ENCODE measurements at places on chromosomes 4 and X.

DNA sequence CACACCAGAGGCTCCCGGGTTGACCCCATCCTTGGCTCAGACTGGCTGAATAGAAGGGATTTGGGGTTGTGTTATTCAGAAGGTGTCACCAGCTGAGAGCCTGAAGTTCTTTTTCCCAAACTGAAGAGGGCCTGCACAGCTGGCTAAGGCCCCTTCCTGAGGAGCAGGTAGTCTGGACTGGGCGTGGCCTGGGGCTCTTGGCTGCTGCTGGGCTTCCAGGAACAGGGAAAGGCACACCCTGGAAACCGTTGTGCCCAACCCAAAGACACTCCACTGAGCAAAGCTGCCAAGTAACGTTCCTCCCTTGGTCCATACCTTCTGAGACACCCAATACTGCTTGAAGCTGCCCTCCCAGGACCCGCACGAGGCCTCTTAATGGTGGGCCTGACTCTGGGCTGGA is 8.3 kb upstream of the CXCR3 start:
- DNase-seq = no peak

GRCh38 chr4:180101348-180102083 is 2141.7 kb upstream of the TENM3 start:
- no peak for DNase-seq

DNA sequence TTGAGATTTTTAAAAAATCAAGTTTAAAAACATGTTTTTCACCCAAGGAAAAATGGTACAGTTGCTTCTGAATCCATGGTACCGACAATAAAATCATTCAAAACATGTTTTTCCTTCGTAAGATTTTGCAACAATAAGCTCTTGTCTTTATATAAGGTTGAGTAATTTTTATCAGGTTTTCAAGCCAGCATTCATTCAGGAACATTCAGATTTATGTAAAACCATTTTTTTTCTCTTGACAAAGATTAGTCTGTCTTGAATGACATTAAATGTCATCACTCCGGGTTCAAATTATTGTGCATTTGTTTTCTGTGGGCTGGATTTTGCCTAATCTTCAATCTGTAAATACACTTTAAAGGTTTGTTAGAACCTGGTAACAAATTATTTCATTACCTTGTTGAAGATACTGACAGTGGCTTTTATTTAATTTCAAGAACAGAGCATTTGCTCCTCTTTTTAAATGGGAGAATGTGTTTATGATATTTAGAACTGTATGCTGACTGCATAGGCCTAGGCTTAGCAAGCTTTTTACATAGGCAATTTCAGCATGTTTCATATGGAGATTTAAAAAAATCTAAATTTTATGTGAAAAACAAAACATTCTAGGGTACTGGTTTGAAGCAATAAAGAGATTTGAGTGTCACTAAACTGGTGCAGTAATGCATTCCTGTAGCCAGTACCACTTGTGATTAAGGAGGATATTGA is 336.4 kb upstream of the HAND2 start:
- no peak for DNase-seq

DNA sequence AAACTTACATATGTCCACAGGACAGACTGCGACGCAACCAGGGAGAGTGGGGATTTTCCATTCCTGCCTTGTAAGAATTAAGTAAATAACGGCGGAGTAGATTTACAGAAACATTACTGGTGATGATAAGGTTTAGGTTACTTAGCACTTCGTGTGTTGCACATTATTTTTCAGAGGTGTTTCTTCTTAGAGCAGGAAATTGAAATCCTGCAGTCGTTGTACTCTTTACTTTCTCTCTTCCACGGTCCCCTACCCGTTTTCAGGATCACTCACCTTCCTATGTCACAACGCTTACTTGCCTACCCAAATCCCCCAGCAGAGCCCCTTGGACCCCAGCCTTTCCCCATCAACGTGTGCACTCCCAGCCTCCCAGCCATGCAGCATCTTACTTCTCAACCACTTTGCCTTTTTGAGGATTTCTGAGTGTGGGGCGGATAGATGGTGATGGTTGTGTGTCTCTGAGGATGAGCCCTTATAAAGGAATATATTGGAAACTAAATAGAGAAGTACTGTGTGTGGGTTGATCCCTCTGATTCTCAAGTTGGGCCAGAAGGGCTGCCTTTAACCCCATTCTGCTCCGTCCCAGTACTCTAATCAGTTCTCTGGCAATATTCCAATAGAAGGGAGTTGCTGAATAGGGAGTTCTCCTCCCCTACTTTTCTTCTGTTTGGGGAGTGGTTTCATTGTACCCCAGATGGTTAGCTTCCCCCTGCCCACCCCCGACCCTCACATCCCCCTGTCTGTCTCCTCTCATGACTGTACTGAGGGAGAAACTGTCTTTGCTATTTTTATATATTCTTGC is 1.6 kb downstream of the MID2 start:
- DNase-seq = no peak

GRCh38 chrX:97446298-97446882 is 562.7 kb downstream of the RPA4 start:
- no peak for DNase-seq

DNA sequence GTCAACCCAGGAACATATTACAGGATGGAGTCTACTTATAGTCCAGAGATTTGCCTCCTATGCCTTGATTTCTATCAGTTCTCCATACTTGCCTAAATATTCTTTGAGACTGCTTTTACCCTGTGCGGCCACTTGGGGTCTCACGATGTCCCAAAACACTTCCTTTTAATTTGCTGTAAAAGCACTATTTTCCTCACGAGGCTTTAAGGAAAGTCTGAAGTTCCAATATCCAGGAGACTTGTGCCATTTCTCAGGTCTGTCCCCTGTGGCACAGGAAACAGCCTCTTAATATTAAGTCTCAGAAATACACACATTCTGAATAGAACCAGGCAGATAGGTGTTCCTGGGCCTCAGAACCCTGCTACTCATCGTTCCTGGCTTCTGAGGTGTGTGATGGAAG is 142.9 kb downstream of the TMEM164 start:
- peak; percentile 12 for DNase-seq

GRCh38 chrX:121389976-121390714 is 342.7 kb downstream of the GLUD2 start:
- DNase-seq = no peak

GRCh38 chr4:29722253-29722652 is 997.9 kb upstream of the PCDH7 start:
- no peak for DNase-seq

GRCh38 chr4:85142451-85142850 is 176.0 kb upstream of the WDFY3 start:
- DNase-seq = no peak

DNA sequence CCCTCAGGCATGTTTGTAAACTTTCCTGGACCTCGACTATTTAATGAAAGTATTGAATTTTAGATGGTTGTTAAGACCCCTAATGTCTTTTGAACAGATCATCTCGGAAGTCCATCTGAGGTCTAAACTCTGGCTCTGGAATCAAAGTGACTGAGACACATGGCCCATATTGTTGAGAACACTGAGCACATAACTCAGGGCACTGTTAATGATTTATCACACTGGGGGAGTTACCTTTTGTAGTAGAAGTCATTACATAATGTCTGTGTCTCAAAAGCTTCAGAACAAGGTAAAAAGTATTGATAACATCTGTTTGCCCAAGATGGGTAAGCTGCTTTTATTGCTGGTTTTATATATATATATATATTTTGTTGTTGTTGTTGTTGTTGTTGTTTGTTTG is 103.4 kb upstream of the HS3ST1 start:
- no peak for DNase-seq

GRCh38 chrX:74246524-74246923 is 57.5 kb upstream of the ZCCHC13 start:
- DNase-seq = no peak

GRCh38 chrX:84123585-84123984 is 64.4 kb downstream of the RPS6KA6 start:
- DNase-seq = no peak

DNA sequence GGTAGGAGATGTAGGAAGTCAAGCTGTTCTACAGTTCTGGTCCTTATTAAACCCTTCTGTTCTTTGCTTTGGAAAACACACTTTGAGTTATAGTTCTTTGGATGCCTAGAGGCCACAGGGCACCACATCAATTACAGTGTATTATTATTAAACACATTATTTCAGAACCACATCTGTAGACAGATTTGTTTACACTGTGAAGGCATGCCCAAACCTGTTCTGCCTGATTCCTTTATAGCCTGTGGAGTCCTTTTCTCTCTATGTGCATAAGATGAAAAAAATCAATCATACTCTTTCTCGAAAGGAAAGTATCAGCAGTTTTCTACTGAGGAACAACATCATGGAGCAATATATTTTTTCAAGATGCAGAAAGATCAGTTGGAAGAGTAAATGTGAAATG is 371.3 kb upstream of the INTU start:
- DNase-seq = no peak

- DNase-seq = no peak
These were observed 283.5 kb downstream of the CAMK2D start for GRCh38 chr4:113478032-113478431.

- no peak for DNase-seq
These were observed 204.2 kb upstream of the RASGEF1B start for GRCh38 chr4:81675791-81676393.

DNA sequence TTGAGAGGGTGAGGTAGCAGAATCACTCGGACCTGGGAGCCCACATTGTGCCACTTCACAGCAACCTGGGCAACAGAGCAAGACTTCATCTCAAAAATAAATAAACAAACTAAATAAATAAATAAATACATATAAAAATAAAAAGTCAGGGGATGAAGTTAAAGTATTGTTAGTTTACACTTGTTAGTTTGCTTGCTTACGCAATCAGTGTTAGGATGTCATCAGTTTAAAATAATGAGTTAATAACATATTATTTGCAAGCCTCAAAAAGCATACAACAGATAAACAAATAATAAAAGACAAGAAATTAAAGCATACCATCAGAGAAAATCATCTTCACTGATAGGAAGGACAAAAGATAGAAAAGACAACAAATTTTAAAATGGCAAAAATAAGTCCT is 891.1 kb upstream of the PCDH7 start:
- DNase-seq = no peak

DNA sequence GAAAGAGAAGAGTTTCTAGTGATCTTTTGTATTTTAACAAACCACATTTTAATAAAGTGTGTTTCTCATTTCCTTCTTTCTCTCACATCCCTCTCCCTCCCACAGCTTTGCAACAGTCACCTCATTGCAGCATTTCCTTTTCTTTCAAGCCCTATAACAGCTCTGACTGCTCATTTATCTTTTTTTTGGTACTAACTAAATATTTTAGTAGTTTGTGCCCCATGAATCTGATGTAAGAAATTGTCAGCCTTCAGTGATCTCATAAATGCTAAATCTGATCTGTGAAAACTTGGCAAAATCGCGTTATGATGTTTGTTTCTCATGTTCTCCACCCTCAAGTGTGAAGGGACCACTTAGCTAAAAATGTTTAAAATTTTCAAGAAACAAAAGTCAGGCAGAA is 258.5 kb upstream of the SLIT2 start:
- no peak for DNase-seq

DNA sequence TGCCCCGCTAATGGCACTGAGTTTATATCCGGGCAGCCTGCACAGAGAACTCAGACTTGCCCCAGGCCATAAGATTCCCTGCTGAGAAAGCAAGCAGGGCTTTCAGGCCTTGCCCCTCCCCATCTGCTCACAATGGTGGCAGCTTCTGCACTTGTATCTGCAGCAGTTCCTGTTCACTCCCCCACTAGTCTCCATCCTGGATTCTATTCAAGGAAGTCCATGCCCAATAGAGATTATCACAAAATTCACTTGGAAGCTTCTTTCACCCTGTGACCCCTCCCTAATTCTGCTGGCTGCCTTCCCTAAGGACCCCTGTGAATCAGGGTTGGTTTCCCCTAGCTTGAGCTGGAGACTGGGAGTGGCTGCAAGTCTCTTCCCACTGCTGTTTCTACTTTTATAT is 34.5 kb upstream of the UCP1 start:
- DNase-seq = no peak

DNA sequence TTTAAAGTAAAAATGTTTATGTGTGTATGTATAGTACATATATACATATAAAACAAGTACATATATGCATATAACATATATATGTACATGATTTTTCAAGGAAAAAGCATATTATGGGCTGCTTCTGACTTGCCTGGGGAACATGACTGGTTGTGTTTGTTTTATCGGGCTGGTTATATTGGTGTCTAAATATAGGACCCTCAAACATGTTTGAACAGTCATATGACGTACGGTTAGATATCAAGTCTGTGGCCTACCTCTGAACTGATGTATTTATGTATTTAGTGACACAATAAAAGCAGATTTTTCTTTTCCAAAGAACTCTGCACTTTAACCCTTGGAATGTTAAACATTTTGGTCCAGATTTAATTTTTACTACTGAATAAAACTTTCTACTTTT is 37.9 kb upstream of the ARSD start:
- no peak for DNase-seq

DNA sequence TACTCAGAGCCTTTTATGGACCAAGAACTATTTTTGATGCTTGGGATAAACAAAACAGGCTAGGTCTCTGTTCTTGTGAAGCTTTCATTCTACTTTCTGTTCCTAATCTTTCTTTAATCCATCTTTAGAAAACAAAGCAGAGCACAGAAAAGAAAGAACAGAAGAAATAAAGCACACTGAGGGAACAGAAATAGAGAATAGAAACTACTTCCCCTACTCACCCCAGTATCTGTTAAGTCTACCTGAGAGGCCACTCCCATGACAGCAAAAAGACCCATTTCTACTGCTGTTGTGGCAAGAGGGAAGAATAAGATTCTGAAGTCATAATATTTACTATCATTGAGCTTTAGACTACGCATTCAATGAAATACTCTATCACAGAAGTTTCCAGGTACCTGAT is 9.2 kb downstream of the RFC1 start:
- DNase-seq = no peak

- DNase-seq = no peak
These were observed 145.6 kb upstream of the RBPJ start for GRCh38 chr4:26175006-26175786.

DNA sequence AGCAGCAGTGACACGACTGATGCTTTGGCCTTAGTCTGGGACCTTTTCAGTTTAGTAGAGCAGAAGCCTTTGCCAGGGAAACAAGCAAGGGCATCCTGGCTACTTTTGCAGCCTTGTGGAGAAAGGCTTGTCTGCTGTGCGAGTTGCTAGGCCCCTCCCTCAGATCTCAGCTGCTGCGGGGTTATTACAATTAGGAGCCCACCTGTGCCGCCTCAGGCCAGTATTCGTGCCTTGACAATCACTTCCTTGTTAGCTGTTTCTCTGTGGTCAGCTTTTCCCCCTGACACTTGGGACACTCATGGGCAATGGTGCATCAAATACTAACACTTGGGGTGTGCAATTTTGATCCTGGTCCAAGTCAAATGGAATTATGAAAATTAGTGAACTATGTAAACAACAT is 67.9 kb downstream of the SH2D1A start:
- DNase-seq = no peak

- DNase-seq = no peak
These were observed 55.9 kb upstream of the EDNRA start for GRCh38 chr4:147425019-147425418.

- peak; percentile 69 for DNase-seq
These were observed at the start of gene MID1 for GRCh38 chrX:10620121-10620699. TSS of gene MID1 (minus strand) at chrX:10620585. CDS start at chrX:10567547, 53,038 bp downstream.

GRCh38 chr4:122456231-122457116 is at the start of gene IL2:
TSS of gene IL2 (minus strand) at chr4:122456725. CDS start at chr4:122456440, 285 bp downstream.
- peak; percentile 5 for DNase-seq
